Activated T-cell treated with anti-CD3 and anti-CD28 coated beads, Interleukin-2, amount 50 U/mL, for 24 hours (primary cell): ENCODE measurements at places on chromosomes 12 and 14.

DNA sequence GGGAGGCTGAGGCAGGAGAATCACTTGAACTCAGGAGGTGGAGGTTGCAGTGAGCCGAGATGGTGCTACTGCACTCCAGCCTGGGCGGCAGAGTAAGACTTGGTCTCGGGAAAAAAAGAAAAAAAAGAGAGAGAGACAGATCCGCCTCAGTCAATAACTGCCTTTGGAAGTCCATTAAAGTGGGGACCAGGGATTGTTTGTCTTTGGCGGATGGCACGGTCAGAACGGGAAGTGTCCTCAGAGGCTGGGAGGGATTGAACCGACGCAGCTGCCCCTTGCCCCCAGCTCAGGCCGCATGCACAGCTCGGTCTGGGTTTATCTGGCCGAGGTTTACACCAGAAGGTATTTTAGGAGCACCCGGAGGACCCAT, 54.4 kb downstream of the TESC start:
- no peak for DNase-seq

DNA sequence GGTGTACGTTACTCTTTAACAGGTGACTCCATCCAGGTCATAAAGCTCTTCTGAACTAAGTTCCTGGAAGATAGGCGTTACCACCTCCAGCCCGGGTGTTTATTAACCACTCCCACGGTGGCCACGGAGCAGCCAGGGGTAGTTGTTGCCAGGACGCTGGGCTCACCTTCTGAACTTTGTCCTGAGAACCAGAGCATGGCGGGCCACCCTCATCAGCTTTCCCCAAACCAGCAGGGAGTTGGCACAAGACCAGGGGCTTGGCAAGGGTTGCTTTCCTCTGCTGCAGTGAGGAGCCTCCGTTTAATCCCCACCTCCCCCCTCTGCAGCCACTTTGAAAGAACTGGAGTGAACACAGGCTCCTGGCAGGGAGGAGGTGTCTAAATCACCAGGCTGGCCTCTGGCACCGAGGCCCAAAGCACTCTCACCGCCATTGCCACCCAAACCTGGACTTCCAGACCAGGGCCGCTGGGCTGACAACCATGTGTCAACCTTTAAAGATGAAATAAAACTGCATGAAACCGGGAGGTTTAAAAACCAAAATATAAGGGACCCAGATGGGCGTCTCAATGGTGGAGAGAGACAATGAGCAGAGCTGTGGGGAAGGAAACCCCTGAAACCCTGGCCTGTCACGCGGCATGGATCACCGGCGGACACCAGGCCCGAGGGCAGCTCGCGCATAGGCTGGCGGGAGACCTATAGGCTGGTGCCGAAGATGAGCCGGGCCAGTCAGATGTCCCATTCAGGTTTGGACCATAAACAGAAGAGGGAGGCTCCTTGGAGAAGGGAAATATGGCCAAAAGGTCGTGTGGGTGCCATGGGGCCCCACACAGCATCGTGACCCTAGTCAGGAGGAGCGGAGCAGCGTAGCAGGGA, 30.9 kb upstream of the TDRD9 start:
- DNase-seq, result no peak

DNA sequence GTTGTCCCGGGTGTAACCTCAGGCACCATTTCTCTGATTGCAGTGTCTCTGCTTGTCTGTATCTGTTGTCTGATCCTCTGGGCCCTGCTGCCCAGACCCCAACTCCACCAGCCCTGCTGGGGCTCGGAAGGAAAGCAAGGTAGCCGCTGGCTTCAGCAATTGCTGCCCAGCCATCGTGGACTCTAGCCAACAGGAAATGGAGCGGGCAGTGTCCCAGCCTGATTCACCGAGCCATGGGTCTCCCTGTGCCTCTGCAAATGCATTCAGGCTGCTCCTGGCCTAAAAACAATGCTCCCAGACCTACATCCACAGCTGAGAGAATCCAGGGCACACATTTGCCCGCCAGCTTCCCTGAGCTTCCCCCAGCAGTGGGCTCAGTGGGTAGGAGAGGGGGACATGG, 9.2 kb downstream of the TUNAR start:
- no peak for DNase-seq

- no peak for DNase-seq
Observed at GRCh38 chr14:93231129-93231979, 24.3 kb downstream of the UBR7 start.

GRCh38 chr14:76926521-76927251, 100.5 kb downstream of the LRRC74A start:
- DNase-seq, result peak; percentile 51

- DNase-seq, result no peak
Observed at GRCh38 chr12:3103806-3104205, 26.6 kb downstream of the TSPAN9 start.

DNA sequence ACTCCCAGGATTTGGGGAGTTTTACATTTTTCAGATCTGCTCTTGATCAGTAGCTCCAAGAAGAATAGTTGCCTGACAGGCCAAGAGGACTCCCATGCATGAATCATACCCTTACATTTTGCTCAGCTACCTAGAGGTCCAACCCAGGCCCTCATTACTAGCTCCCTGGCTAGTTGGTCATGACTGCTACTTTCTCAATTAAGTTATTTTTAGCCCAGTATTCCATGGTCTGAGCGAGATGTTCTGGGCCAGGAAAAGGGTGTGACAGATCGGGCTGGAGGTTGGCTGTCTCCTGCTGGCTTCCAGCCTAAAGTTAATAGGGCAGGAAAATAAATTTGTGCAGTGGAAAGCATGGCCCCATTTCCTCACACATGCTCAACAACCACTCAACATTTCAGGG, 379.2 kb downstream of the GRIN2B start:
- no peak for DNase-seq

DNA sequence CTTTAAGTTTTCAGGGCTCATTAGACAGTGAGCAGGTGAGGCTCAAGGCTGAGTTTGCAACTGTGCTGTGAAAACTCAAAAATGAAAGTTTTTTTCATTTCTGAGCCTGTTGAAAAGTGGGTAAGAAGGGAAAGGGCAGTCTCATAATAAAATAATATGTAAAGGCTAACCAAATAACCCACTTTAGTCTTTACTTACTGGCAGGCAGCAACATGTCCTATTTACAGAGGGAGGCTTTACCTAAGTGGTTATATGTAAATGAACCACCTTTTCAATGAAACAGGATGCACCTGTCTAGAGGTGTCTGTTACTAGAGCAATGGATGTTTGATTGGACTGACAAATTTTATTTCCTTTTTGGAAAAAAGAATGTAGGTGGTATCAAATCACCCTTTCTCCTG, 158.0 kb downstream of the ETV6 start:
- no peak for DNase-seq

DNA sequence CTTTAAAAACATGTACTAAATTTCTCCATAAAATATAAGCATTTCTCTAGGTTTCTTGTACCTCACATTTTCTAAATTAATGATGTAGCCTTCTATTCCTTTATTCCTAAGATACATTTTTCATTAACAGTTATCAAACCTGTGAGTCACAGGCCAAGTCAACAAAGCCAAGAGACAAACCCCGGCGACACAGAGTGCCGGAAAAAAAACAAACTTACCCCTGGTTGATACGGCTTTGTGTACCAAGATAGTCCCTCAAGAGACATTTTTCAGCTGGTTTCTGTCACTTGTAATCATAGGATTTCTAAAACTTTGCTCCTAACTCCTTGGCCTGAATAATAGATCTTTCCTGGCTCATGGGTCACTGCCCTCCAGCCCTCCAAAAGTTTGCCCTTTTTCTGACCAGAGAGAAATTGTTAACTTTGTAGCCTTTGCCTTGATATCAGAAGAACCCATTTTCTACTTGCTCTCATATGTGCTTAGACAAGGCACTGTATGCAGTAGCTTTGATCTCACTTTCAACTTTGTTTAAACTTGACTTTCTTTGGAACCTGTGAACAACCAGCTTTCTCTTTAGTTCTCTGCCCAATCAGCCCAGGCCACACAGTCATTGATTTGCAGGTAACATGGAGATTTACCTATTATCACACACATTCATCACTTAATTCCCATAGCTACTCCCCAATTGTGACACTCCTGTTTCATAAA, 172.2 kb downstream of the PRKD1 start:
- DNase-seq, result no peak

- no peak for DNase-seq
Observed at GRCh38 chr12:31000751-31001150, 72.9 kb upstream of the DDX11 start.

GRCh38 chr14:104195878-104196277, 57.5 kb downstream of the KIF26A start:
- DNase-seq, result no peak

GRCh38 chr14:79551523-79551922, 659.8 kb downstream of the DIO2 start:
- no peak for DNase-seq

DNA sequence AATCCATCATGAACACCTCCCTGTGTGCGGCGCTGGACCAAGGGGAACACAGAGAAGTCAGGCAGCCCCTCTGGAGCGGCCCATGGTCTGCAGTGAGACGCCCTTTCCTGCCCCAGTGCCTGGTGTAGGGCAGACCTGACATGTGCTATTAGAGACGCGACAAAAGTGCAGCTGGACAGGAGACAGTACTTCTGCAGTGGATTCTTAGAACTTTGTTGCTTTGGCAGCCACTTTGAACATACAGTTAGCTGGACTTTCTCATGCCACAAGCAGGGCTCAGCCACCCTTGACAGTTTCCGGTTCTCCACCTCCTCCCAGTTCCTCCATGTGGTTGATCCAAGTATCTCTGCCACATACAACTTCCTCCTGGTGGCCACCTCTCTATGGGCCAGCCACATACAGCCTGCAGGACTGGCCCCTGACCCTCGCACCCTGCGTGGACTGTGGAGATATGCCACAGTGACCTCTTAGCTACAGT, 45.9 kb downstream of the LGMN start:
- DNase-seq, result no peak

DNA sequence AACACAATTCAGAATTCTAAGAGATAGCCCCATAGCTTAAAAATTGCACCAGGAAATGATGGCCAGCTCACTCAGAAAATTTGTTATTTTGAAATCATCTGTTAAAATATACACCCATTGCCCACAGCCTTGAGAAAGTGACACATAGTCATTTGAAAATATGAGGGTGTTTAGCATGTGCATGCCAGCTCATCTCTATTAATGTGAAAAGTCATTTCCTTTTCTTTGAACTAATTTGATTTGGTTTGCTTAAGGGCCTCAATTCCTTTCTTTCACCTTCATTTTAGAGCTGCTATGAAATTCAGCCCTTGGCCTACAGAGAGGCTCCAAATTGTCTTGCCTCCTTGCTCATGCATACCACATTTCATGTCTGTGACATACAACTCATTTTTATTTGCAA, 241.4 kb downstream of the PHLDA1 start:
- DNase-seq, result no peak

DNA sequence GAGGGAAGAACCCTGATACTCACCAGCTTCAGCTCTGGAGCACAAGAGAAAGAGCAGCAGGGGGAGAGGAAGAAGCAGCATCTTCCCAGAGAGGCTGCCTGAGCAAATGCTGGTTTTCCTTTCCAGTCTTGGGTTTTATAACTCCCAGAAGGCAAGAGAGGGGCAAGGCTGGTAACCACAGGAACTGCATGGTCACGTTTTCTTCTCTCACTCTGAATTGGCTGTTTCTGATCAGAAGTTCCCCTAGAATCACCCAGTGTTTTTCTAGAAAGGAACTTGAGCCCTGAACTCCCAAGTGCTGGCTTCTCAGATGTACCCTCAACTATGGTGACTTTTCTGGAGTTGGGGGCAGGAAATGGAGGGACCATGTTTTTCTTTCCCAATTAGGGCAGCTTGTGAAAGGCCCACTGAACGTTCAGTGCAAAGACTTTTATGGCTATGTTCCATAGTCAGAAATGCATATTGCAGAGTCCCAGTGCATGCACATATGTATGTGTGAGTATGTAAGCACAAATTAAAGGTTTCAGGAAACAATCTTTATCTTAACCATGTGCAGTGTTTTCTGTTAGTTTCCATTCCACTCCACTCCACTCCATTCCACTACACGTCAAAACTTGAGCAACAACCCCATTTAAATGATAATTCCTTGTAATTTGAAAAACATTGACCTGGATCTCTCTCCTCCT, at the start of gene CMA1:
CMA1 (minus strand) TSS at position 111 of the 686 bp plus-strand sequence; CDS start at position 81, 30 bp downstream.
- no peak for DNase-seq

DNA sequence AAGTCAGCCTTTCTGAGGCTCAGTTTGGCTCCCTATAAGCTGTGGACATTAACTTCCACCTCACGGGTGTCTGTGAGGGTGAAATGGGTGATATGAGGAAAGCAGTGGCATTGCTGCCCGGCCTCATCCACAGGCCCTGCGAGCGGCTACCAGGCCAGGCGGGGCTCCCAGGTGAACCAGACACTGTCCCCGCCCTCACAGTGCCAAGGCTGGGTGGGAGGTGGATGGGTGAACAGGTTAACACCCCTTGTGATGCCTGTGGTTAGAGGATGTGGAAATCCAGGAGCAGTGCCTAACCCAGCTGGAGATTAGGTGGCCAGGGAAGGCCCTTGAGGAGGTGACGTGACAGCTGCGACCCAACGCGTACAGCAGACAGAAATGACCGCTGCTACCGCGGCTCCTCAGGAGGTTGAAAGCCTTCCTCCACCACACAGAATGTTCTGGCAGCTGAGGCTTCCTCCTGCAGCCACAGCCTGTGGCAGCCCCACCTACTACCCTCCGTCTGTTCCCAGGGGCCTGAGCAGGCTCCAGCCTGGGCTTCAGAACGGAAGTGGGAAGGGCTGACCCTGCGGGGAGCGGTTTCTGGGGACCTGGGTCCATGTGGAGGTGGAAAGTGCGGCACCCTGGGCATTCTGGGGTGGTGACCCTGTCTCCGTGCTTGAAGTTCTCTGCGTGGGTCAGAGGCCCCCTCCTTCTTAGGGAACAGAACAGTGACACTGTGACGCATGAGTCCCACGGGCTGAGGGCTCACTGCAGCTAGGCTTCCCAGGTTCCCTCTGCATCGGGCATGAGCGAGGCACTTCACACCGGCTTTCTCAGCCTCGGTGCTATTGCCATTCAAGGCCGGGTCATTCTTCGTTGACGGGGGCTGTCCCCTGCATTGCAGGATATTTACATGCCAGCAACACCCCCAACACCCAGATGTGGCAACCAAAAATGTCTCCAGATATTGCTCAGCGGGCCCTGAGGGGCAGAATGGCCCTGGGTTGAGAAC, 9.7 kb downstream of the MMAB start:
- DNase-seq, result no peak

DNA sequence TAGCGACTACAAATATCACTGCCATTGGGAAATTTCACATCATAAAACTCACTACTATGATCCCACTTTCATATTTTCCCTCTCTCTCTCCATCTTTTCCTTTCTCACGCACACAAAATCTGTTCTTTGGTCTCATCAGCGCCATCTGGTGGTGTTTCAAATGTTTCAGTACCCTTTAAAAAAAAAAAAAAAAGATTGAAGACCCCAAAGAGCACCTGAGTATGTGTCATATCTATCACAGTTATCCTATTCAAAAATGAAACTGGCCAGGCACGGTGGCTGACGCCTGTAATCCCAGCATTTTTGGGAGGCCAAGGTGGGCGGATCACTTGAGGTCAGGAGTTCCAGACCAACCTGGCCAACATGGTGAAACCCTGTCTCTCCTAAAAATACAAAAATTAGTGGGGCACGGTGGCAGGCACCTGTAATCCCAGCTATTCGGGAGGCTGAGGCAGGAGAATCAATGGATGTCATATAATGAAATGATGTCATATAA, 72.4 kb downstream of the TTC9 start:
- peak; percentile 38 for DNase-seq
